ENCODE measurements at places on chromosomes 13 and 19.

- DNase-seq = no peak
Measured at GRCh38 chr19:58325311-58326022, 1.3 kb upstream of the ZSCAN22 start.

- peak; percentile 44 for DNase-seq
Measured at GRCh38 chr13:44110091-44110621, 230.5 kb downstream of the LACC1 start.

DNA sequence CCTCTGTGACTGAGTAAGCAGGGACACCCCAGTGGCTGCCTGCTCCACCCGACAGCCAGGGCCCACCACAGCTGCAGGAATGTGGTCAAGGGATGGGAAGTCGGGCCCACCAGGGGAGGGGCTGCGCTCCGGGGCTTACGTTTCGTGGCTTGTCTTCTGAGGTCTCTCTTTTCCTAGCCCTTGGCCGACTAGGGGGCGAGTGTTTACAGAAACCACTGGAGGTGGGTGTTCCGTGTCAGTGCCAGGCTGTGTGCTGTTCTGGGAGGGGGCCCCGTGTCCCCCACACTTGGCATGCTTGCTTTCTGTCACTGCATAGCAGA lies 4.5 kb downstream of the ADAT3 start:
- no peak for DNase-seq

DNA sequence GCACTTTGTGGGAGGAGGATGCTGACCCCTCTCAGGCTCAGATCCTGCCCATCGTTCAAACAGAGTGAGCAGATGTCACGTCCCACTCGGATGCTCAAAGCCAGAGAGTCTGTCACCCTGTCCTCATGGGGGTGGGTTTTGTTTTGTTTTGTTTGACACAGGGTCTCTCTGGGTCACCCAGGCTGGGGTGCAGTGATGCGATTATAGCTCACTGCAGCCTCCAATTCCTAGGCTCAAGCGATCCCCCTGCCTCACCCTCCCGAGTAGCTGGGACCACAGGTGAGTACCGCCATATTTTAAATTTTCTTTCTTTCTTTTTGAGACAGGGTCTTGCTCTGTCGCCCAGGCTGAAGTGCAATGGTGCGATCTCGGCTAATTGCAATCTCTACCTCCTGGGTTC lies 4.0 kb downstream of the ADGRE2 start:
- DNase-seq = no peak

- DNase-seq = no peak
Measured at GRCh38 chr19:56321989-56322440, 7.4 kb upstream of the ZSCAN5A start.

DNA sequence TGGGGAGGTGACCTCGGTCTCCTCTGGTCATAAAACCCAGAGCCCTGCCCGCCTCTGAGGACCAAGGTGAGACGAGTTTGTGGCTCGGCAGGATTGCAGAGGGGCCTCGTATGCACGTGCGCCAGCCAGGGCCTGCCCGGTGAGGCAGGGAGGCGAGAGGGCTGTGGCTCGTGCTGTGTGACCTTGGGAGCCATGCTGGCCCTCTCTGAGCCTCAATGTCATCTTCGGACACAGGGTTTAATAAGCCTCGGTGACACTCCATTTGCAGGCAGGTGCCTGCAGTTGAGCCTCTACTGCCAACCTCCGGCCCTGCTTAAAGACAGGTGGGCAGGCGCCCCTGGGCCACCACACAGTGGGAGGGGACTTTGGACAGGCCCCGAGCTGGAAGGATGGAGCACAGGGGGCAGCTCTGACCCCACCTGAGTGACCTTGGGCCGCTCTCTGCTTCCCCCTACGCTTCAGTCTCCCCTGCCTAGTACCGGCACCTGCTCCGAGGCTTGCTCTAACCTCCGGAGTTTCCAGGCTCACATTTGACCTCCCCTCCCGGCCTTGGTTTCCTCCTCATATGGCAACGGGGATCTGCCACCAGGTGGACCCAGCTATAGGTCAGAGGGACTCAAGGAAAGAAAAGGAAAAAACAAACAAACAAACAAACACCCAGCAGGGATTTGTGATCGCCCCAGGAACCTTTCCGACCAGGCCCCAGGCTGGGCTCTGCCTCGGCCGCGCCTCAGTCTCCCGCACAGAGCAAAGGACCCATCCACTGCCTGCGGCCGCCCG lies 3.1 kb downstream of the ZBTB7A start:
- peak; percentile 50 for DNase-seq

GRCh38 chr13:50126993-50127725 lies 111.9 kb downstream of the KCNRG start:
- peak; percentile 52 for DNase-seq

- DNase-seq = peak; percentile 80
Measured at GRCh38 chr19:15449620-15450527, at the start of gene WIZ. WIZ (minus strand) TSS chr19:15449956; CDS start chr19:15448307, 1,649 bp downstream.
